Left colon (tissue), 2 donors: ENCODE measurements at places on chromosomes 3 and 15.

- DNase-seq = no peak
Measured at GRCh38 chr3:99012051-99012450, 110.6 kb upstream of the DCBLD2 start.

- peak; percentile 23 for DNase-seq
Measured at GRCh38 chr15:43941555-43941954, 114.8 kb downstream of the WDR76 start.

DNA sequence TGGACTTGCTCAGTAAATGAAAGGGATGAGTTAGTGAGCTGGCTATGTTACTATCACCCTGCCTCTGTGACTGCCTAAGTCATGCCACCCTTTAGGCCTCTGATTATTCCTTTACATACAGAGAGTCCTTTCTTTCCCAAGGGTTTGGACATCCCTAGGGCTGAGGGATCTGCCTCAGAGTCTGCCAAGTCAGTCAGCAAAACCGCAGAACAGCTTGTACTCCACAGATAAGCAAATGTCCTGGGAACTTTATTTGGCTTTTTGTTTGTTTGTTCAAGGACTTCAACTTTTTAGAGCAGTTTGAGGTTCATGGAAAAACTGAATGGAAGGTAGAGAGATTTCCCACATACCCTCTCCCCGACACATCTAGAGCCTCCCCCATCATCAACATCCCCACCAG is 82.6 kb upstream of the TRIM42 start:
- no peak for DNase-seq

DNA sequence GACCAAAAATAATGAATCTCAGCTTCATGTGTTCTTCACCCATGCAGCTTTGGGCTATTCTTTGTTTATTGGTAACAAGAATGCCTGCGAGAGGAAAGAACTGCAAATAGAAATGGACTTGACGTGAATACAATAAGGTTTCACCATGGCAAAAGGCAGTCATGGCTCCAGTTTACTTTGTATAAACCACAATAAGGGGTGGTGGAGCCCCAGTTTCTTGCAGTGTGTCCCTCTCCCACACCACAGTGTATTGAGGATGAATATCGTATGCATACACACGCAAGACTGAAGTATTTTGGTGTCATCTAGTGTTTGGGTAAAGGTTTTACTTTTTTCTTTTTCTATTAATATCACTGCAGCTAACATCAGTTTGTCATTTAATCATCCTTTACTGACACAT is 159.7 kb upstream of the CNTN4 start:
- DNase-seq = no peak

GRCh38 chr3:97495896-97496295 is 268.7 kb upstream of the ARL6 start:
- DNase-seq = no peak

- no peak for DNase-seq
Measured at GRCh38 chr3:159922861-159923312, 65.7 kb upstream of the IL12A start.

DNA sequence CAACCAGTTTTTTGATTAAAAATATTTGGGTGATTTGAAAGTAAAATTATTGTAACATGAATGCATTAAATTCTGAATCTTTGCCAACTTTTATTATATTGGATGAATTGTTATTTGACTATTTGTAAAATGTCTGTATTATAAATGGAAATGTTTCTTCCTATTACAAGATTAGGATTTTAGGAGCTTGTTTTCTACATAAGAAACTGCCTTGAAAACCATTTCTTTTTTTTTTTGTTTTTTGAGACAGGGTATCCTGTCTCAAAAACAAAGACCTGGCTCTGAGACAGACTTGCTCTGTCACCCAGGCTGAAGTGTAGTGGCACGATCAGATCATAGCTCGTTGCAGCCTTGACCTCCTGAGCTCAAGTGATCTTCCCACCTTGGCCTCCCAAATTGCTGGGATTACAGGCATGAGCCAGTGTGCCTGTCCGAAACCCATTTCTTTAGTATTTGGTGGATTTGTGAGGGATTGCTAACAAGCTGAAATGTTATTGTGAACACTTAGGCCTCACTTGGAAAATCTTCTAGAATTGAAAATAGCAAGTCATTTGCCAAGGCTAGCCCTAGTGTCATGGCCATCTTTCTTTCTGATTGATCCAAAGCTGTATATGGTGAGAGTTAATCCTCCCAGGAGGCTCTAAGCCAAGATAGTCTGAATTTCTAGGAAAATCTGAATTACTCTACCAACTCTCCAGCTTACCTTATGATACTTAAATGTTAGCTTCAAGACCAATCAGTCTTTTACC is 100.3 kb downstream of the FNDC3B start:
- DNase-seq = no peak

DNA sequence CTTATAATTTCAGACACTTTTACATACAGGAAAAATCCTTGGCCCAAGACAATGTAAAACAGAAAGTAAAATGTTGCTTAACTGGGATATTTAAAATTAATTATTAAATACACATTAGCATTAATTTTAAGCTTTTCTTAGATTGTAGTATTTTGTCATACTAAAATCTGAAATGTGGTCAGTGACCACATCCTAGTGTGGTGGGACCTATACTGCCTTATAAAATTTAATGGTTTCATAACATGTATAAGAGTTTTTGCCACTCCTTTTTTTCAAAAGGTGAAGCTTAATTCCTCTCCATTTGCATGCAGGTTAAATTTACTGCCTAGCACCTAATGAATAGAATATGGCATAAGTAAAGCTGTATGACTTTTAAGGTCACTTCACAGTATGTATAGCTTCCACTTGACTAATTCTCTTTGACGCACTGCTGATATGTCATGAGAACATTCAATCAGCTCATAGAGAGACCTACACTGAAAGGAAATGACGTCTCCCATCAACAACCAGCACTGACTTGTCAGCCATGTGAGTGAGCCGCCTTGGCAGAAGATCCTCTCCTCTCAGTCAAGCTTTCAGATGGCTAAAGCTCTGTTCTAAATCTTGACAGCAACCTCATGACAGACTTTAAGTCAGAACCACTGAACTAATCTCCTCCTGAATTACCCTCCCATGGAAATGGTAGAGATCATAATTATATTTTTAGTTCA is 847.8 kb downstream of the SI start:
- DNase-seq = no peak

DNA sequence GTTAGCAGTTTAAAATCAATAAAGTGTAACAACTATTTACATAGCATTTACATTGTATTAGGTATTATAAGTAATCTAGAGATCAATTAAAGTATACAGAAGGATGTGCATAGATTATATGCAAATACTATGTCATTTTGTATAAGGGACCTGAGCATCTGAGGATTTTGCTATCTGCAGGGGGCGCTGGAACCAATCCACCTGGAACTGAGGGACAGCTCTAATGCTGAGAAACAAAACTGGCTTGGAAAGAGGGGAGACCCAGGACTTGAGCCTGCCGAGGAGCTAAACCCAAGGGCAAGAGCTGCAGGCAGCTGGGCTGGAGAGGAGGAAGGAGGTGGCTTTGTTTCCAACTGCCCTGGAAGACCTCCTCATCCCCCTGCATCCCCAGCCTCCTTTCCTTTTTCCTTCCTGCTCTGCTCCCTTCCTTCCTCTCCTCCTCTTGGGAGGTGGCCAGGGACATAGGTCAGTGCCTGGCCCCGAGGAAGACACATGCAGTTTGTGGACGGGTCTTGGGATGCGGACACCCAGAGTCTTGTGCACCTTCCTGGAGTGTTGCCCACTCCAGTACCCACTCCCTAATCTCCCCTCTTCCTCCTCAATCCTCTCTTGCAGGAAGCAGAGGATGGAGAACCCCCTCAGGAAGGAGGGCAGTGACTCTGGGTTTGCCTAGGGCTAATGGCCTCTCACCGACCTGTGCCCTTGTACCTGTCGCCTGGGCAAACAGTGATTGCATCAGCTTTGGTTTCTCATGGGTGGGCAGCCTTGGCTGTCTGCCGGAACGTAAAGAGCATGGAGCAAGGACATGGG is 825 bp upstream of the RTP3 start:
- DNase-seq = no peak

DNA sequence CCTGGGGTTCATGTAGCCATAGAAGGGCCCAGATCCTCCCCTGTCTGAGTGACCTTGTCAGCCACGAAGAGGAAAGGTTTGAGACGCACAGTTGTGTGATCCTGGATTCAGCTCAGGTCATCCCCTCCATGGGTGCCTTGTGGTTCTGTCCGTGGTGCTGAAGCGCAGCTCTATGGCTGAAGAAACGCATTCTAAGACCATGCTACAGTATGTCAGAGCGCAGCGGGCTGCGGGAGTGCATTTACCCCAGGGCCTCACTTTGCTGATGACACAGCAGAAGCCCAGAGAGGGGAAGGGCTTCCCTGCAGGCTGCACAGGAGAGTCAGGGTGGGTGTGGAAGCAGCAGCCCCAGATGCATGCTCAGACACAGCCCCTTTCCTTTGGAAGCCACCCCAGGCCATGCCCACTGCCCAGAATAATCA is 68.8 kb upstream of the IQSEC1 start:
- no peak for DNase-seq

DNA sequence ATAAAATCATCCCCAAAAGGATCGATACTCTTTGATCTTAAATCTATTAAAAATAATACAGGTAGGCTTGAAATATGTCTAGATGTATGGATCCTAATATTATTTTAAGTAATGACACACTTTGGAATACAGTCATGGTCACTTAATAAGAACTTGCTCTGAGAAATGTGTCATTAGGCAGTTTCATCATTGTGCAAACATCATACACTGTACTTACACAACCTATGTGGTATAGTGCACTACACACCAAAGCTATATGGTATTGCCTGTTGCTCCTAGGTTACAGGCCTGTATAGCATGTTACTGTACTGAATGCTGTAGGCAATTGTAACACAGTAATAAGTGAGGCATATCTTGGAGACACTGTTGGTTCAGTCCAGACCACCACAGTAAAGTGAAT is 307.1 kb downstream of the RAP2B start:
- DNase-seq = no peak

GRCh38 chr15:76935620-76936019 is 4.1 kb downstream of the RCN2 start:
- no peak for DNase-seq

GRCh38 chr3:153928851-153929250 is 192.3 kb upstream of the ARHGEF26 start:
- no peak for DNase-seq

DNA sequence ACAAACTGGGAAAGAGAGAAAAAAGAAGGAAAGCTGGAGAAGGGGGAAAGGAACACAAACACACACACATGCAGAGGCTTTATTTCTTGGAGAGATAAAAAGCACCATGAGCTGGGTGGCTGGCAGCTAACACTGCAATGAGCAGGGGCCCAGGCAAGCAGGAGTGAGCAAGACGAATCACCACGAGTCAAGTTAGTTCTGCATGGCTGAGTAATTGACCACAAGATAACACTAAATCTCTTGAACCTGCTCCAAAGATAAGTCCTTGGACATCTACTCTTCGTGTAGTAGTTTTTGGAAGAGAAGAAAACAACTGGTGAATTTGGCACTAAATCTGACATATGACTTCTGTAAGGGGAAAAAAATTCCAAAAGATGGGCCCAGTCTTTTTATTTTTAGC is 100.9 kb downstream of the MYO5A start:
- no peak for DNase-seq

DNA sequence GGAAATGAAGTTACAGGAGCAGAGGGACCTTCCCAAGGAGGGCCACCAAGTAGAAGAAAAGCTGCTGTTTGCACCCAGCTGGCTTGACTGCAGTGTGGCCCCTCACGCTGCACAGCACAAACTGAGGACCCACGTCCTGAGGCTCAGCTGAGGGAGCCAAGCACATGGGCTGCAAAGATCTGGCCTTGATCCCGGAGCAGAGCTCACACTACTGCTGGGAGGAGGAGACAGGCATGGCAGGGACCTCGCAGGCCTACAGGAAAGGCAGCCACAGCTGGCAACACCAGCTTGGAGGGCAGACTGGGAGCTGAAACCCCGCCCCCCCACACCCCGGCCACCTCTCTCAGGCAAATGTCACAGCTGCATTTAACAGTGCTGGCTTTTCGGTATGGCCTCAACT is 39.7 kb downstream of the KLHL25 start:
- DNase-seq = peak; percentile 23

DNA sequence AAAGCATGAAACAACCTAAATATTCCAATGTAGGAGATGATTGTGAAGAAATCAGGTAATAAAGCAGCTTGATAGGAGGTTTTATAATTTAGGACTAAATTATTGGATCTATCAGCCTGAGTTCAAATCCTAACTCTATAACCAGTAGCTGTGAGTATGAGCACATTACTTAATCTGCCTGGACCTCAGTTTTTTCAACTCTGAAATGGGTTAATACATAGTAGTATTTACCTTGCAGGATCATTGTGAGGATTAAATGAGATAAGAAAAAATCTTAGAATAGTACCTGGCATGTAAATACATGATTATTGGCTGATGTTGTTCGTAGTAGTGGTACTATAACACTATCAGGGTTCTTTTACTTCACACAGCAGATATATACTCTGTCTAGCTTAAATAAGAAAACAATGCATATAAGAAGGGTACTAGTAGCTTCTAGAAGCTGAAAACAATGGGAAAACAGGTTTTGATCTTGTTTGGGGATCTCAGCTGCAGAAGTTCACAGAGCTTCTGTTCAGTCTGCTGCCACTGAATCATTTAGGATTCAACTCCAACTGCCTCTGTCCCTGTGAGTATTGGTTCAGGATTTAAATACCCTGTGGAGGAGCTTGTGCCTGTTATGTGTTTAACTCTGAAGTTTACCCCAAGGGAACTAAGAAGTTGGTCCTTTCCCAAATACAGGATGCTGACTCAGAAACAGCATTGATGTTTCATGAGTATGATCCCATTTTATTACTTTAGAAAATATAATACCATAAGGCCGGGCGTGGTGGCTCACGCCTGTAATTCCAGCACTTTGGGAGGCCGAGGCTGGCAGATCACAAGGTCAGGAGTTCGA is 34.2 kb downstream of the KAT2B start:
- DNase-seq = no peak

DNA sequence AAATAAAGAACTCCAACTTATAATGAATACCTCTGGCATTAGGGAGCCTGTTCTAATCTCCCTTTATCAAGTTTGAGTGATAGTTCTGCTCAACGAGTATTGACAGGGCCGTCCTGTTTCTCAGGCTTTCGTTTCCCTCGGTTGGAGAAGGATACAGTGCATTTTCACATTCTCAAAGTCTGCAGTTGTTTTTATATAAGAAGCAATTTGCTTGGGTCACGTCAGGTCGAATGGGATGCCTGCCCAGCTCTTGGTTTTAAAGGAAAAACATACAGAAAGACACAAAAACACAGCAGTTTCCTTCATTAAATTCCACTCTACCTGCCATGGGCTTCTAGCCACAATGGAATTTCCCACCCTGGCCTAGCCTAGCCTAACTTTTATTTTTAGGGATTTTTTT is 366.3 kb downstream of the TIGIT start:
- peak; percentile 7 for DNase-seq
